ENCODE measurements at places on chromosomes 12 and 14.
A peak's percentile ranks its signal among the peaks of the same experiment; 100 is the strongest.

- DNase-seq: no peak
Measured at GRCh38 chr14:71448431-71449315, 483.6 kb upstream of the RGS6 start.

GRCh38 chr14:28656704-28657255, 109.8 kb upstream of the FOXG1 start:
- DNase-seq: no peak

DNA sequence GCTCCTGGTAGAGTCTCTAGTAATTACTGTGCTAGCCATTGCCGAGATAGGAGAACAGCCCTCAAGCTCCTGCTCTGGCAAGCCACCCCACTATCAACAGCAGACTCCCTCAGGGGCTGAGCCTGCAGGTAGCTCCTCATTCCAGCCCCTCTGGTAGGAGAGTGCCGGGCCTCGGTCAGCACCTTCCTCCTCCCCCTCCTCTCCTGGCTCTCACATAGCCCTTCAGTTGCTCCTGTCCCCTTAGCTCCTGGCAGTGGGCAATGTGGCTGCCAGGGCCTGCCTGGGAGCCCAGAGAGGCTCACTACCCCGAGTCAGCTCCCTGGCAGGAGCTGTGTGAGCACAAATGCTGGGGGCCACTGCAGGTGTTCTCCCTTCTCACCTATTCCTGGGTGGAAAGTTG, 52.0 kb downstream of the IQSEC3 start:
- DNase-seq: no peak

DNA sequence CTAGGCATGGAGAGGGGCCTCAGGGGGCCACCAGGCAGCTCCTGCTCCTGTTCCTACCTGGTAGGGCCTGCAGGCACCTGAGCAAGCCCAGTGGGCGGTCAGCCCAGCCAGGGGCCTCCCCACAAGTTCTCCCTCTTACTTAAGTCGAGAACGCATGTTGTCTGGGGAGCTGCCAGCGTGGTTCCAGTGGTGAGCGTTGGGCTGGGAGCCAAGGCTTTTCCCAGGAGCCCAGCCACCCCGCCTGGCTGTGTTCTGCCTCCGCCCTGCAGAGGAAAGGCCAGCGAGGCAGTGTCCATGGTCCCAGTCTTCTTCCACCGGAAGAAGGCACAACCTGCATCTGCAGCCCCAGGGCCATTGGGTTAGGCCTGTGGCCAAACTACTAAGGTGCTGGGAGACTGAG, 1.4 kb downstream of the C14orf180 start:
- no peak for DNase-seq

GRCh38 chr12:6167327-6168280, 32.6 kb upstream of the CD9 start:
- peak; percentile 72 for DNase-seq

DNA sequence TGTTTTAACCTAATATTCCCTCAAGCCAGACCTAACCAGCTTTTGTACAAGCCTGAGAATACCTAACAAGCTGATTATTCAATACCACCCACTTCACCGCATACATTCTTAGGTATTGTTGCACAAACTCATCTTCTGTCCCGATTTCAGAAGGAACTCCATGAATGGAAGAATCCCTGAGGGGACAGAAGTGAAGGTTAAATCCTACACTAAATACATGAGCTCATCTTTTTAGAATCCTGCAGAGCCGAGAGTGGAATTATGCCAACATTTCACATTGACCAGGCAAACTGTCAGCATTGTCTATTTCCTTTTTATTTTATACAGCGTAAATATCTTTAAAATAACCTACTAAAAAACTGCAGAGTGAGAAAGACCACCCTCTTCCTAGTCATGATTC, 140.7 kb upstream of the PRICKLE1 start:
- no peak for DNase-seq

GRCh38 chr12:105783983-105784947, 354.5 kb downstream of the NUAK1 start:
- no peak for DNase-seq

DNA sequence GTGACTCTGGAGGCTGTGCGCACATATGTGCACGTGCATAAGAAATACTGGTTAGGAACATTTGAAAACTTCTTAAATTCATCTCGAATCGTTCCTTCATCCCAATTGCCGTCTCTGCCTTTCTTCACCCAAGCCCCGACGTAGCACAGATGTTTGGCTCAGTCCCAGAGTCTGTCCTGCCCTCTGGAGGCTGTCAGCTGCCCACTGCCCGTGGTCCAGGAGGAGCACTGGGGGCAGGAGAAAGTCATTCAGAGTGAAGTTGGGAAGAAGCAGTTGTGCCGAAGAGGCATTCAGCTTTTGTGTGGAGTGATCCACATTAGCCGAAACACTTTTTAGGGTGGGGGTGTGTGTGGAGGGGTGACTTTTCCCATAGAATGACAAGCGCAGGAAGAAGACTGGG, 124.9 kb downstream of the TSPAN9 start:
- DNase-seq: no peak

DNA sequence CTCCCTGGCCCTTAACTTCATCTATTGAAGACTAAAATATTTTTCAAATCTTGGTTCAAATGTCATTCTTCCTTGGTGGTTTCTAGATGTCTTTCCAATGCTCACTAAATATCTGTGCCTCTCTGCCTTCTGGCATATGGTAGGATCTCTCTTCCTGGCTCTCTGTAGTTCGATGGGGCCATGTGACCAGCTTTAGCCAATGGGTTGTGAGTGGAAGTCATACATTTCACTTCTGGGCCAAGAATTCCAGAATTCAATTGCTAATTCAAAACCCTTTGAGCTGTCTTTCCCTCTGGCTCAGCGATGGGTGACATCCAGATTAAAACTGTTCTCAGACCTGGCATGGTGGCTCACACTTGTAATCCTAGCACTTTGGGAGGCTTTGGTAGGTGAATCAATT, 25.8 kb upstream of the CTDSP2 start:
- DNase-seq: no peak

DNA sequence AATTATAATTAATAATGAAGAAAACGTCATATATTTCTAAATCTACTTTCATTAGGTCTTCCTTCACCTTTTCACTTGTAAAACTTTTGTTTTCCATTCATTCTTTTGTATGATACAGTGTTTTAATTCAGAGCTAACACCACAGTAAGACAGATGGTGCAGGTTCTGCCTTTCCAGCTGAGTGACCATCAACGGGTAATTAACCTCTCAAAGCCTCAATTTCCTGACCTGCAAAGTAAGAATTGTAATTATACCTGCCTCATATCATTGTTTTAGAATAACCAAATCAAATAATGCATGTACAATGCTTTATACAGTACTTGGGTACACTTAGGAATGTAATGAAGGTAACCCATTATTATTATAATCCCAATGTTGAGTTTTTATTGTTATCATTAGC, 157.6 kb downstream of the FOXA1 start:
- DNase-seq: no peak

All from astrocyte of the cerebellum (primary cell).